ENCODE measurements at places on chromosomes 1 and 21. TPM values are rescaled to one million over a fixed set of nuclear protein-coding genes. Genes with fewer than 3 reads are reported as not detected.

Gene LCE1E
- total RNA-seq = not detected

Gene ILDR2
- total RNA-seq = not detected

Gene TPTE
- total RNA-seq = not detected

Gene RXFP4
- total RNA-seq = not detected

Gene ZNF672
- 13.8 TPM for total RNA-seq

Gene CFHR3
- not detected for total RNA-seq

Gene SGIP1
- 2.1 TPM for total RNA-seq

Gene MMEL1
- not detected for total RNA-seq

Gene TMCO4
- total RNA-seq = 25.9 TPM

GRCh38 chr1:2448098-2448445 lies 28.0 kb upstream of the PLCH2 start:
- DNase-seq = peak; percentile 38

DNA sequence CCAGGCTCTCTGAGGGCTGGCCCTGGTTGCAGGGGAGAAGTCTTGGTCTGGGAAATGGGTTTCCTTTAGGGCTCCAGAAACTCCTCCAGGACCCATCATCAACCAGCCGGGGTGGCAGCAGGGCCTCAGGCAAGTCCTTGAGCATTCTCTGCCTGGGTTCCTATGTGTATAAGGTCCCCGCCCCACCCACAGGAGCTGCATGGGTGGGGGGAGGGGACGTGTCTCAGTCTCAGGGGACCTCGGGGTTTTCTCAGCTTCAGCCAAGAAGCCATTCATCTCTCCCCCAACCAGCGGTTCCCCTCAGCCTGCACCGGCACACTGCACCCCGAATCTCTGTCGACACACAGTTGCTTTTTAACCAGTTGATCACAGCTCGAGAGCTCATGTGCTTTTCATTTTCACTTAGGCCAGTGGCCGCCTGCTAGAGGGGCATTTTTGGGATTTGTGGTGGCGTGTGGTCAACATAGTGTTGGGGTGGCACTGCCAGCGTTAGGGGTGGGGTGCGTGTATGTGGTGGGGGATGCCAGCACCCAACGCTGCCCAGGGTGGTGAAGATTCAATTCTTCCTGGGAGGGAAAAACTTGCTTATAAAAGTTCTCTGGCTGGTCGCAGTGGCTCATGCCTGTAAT lies 6.5 kb downstream of the RUNX3 start:
- no peak for DNase-seq

- no peak for DNase-seq
These were observed 9.4 kb upstream of the TARBP1 start for GRCh38 chr1:234488054-234489006.

GRCh38 chr1:47931395-47931794 lies 65.8 kb downstream of the TRABD2B start:
- no peak for DNase-seq

GRCh38 chr1:78051005-78051404 lies 5.2 kb downstream of the GIPC2 start:
- no peak for DNase-seq

DNA sequence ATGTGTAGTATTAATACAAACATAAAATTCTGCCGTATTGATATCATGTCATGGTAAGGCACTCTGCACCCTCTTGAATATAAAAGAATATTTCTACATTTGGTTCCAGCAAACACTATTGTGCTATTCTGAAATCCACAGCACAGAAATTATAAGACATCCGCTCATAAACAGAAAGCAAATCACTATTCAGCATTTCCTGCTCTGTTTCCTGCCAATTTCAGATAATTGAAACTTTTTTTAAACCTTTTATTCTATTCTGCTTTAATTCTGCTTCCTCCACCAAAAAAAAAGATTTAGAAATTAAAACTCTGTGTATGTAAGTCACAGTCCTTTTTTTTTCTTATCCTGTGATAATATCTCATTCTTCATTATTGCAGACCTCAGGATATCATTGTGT lies 39.6 kb upstream of the PLEKHO1 start:
- DNase-seq = no peak

DNA sequence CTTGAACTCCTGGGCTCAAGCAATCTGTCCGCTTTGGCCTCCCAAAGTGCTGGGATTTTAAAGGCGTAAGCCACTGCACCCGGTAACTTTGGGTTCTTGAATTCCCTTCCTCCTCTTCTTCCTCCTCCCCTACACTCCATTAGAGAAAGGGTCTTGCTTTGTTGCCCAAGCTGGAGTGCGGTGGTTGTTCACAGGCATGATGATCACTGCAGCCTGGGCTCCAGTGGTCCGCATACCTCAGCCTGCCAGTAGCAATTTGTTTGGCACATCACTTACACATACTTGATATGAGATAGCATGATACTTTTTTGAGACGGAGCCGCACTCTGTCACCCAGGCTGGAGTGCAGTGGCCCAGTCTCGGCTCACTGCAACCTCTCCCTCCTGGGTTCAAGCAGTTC lies 2.2 kb downstream of the DEGS1 start:
- DNase-seq = no peak

- peak; percentile 15 for DNase-seq
These were observed 2.6 kb downstream of the RIMS3 start for GRCh38 chr1:40662864-40663263.

- DNase-seq = no peak
These were observed 76.6 kb upstream of the VAV3 start for GRCh38 chr1:108041360-108042142.

GRCh38 chr1:241115784-241116183 lies 241.2 kb downstream of the RGS7 start:
- no peak for DNase-seq

- no peak for DNase-seq
These were observed 481.0 kb upstream of the CAMK1G start for GRCh38 chr1:209102531-209102930.

DNA sequence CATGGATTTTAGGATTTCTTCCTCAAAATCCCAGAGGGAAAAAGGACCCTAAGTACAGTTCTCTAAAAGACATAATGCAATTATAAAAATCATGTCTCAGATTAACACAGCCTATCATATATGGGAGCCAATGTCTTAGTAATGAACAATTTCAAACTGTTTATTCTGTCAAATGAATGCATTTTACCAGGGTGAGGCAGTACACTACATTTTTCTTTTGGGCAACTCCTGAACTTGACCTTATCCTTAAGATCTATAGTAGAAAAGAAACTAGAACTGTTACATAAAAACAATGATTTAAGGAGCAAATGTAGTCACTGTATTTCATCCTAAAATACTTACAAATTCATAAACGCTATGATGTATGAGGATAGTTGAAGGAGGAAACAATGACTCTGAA lies 226.3 kb upstream of the B3GALT2 start:
- no peak for DNase-seq

- no peak for DNase-seq
These were observed 216.1 kb downstream of the NPHP4 start for GRCh38 chr1:5776035-5776550.

All from GM23248 (cell line).